ENCODE measurements at places on chromosomes 6 and 20.

- DNase-seq: no peak
These were observed 228.3 kb upstream of the PDE10A start for GRCh38 chr6:165891320-165891719.

DNA sequence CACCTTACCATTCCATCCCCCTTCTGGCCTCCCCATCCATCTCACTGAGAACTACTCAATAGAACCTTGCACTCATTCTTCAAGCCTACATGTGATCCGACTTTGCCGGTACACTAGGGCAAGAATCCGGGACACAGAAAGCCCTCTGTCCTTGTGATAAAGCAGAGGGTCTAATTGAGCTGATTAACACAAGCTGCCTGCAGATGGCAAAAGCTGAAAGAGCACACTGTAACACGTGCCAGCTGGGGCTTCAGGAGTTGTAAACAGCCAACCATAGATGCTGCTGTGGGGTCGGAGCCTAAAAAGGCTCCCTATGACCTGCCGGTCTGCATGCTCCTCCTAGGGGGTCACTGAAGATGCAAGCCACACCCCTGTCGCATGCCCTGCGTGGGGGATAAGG is 124.1 kb downstream of the RNF144B start:
- no peak for DNase-seq

- no peak for DNase-seq
These were observed 28.5 kb downstream of the B4GALT5 start for GRCh38 chr20:49685161-49685601.

DNA sequence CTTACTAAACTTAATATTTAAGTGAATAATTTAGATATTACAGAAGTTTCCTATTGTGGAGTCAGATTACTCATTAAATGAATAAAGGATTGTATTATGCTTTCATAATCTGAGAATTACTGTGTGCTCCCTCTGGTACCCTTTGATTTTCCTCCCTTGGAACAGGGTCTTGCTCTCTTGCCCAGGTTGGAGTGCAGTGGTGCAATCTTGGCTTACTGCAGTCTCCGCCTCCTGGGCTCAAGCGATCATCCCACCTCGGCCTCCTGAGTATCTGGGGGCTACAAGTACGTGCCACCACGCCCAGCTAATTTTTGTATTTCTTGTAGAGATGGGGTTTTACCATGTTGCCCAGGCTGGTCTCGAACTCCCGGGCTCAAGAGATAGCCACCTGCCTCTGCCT is 9.6 kb downstream of the WTAP start:
- no peak for DNase-seq

- DNase-seq: no peak
These were observed 82.8 kb downstream of the HMGCLL1 start for GRCh38 chr6:55496201-55496600.

Measured in iPS-NIHi11 (cell line).